Activated CD4-positive, alpha-beta T cell treated with anti-CD3 and anti-CD28 coated beads, Interleukin-2, amount 50 U/mL, for 48 hours (primary cell): ENCODE measurements at places on chromosomes 13 and 19.

- DNase-seq, result no peak
Observed at GRCh38 chr13:62524498-62524897, 1108.8 kb upstream of the PCDH20 start.

GRCh38 chr19:8665468-8666213 is 33.0 kb downstream of the ACTL9 start:
- peak; percentile 19 for DNase-seq

- DNase-seq, result no peak
Observed at GRCh38 chr13:85277748-85278147, 521.5 kb downstream of the SLITRK6 start.

DNA sequence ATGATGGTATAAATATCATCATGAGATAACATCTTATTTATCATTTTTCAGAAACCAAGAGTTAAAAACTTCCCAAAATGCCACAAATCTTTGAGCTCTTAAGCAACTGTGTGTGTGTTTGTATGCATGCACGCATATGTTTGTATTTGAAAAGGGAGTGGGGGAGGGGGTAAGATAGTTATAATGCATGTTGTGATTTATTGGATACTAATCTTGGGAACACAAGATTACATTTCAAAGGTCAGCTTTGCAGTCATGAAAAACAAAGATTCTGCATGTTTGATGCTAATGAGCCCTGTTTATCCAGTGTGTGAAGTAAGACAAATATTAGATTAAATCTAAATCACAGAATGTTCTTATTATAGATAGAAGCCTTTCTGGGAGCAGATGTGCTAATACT is 355.9 kb downstream of the DCT start:
- no peak for DNase-seq

- no peak for DNase-seq
Observed at GRCh38 chr13:60402022-60402421, 5.0 kb downstream of the TDRD3 start.

- no peak for DNase-seq
Observed at GRCh38 chr19:10069046-10069445, 17.1 kb upstream of the SHFL start.

DNA sequence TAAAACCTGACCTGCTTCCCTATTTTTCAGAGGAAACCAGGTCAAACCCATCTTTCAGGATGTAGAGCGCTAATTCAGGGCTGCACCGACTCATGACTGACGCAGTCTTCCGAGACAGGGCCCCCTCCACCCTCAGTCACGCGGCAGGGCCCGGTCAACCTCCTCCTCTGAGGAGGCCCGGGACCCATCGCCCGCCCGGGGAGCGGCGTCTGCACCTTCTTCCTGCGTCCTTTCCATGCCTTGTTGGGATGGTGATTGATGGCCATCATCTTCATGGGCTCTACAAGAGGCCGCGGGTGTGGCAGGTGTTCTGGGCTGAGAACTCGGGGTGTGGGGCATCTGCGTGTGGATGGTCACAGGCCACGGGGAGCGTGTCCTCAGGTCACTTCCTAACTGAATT is 26.0 kb downstream of the GRTP1 start:
- no peak for DNase-seq
